ENCODE measurements at places on chromosomes 2 and 18.

DNA sequence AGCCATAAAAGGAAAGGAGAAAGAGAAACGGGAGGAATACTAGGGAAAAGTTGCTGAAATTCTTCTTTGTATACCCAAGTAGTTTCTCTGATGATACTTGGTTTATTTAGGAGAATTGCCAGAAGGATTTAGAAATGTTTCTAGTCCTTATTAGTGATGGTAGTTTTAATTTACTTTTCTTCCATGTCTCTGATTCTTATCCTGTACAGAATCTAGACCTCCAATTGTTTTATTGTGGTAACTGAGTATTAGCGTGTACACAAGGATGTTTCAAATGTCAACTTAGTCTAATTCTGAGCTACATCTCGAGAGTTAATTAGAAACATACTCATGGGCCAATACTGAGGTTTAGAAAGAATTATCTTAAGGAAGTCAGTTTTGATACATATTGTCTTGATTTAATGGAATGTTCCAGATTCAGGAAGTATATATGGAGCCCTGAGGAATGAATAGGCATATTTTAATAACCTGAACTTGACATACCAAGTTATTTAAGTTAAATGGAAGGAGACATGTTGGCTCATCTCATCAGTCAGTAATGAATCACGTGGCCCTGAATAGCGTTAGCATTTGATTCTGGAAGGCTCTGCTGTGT lies 219.6 kb downstream of the LTBP1 start:
- DNase-seq, result no peak

- no peak for DNase-seq
Observed at GRCh38 chr2:74816540-74817303, 17.2 kb upstream of the HK2 start.

DNA sequence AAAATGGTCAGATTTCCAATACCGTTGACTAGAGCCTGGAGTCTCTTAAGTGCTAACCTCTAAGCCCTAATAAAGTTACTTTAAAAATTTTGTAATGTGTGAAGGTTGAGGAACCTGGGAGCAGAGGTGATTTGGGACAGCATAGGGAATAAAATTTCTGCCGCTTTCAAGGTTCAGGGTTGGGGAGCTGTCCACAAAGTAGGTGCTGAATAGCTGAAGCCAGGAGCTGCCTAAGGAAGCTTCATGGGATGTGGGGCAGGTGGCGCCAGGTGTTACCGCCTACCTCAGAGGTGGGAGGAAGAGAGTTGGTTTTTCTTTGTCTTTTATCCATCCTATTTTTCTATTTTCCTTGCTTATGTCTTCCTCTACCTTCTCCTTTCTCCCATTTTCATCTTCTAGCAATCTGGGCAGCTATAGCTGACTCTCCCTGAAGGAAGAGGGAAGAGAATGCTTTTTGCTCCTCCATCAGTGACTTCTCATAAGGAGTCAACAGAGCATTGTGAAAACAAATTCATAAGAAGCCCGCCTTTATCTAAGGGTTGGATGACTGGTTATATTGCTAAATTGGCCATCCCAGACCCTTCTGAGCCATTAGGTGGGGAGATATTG lies 178.7 kb downstream of the CLIP4 start:
- DNase-seq, result peak; percentile 59

- no peak for DNase-seq
Observed at GRCh38 chr2:223469270-223470046, 132.7 kb downstream of the SCG2 start.

- DNase-seq, result no peak
Observed at GRCh38 chr18:80179857-80180558, 67.3 kb downstream of the PARD6G start.

GRCh38 chr2:74625658-74626425 lies 22.3 kb downstream of the M1AP start:
- DNase-seq, result no peak

GRCh38 chr18:4246374-4246773 lies 208.7 kb downstream of the DLGAP1 start:
- DNase-seq, result no peak

GRCh38 chr2:199707593-199708185 lies 143.3 kb downstream of the FTCDNL1 start:
- no peak for DNase-seq

GRCh38 chr2:74741629-74742028 lies 87.6 kb downstream of the SEMA4F start:
- no peak for DNase-seq

DNA sequence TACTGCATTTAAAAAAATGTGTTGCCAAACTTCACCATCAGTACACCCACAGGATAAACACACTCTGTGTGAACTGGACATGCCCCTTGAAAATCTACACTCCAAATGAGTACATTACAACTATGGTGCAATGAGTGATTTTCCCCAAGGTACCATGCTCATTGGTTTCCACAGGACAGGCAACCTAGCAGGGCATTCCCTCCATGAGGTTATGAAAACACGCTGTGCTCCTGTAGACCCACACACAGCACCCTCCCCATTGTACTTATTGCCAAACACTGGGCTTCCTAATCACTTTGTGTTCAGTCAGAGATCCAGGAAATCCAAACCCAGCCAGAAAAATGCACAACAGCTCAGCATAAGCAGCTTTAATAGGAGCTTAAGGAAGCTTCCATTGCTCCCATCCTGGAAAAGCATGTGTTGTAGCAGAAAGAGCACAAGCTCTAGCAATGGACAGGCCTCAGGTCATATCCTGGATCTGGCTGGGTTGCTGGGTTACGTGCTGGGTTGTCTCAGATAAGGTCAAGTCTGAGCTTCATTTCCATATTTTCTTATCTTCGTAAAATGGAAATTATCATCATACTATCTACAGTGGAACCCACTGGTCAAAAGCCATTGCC lies 20.8 kb upstream of the ATIC start:
- DNase-seq, result no peak
